ENCODE measurements at places on chromosomes 11 and 22.

DNA sequence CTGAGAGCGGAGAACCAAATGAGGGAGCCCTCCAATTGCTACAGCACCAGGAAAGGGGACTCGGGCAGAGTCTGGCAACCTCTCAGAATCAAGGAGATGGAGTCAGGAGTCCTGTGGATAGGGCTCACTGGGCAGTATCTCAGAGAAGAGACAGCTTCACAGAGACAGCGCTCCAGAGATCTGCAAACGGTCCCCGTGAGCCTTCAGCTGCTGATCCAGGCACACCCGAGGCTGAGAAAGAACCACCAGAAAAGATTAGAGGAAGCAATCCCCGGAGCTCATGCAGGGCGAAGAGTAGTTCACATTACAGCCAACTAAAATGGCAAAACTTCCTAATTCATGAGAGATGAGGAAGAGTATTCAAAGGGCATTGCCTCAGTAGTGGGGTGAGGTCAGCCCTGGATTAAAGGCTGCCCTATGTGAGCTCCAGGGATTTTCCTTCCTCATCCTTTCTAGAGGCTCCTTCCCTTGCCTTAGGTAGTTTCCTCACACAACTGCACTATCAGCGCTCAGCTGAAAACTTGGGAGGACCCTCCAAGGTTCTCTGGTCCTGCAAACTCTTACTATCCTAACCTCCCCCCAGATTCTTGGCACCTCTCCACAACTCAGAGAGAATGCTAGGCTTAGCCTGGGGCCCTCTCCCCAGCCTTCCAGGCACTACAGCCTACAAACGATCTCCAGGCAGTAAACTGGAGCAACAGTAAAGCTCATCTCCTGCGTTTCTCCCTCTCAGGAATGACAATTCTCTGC is 23.7 kb downstream of the SCN4B start:
- no peak for DNase-seq

DNA sequence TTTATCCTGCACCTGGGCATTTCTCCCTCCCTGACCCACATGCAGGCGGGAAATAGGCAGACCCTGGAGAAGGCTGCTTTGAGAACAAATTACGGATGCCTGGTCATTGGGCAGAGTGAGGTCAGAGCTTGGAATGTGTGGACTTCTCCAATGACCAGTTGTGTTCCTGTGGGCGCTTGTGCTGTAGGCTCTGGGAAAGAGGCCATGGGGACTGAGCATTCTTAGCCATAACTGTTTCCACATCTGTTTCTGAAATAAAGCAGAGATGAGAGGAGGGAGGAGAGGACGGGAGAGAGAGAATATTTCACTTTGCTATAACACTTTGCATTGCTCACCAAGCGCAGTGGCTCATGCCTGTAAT is 11.2 kb upstream of the TMEM184B start:
- DNase-seq, result peak; percentile 97

DNA sequence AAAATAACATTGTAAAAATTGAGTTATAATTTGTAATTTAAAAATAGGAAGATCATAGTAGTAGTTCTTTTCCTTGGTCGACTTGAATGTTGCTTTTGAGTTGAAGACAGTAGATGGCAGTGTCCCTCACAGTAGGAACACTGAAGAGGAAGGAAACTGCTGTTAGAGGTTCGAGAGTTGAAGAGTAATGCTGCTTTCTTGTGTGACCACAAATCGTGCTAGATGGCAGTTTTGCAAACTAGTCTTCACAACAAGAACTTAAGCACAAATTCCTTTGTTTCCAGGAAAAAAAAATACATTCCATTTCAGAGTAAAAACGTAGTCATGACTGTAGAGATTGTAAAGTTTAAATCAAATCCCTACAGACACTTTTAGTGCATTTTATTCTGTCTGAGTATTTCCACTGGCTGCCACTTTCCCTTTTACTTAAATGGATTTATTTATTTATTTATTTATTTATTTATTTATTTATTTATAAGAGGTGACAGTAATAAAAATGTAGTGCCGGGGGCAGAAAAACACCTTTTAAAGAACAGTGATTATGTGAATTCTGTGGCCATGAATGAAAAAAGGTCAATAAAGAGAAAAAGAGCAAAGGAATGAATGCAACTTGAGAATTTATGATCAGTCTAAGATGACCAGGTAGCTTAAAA is 54.6 kb downstream of the SPECC1L start:
- DNase-seq, result peak; percentile 97

GRCh38 chr22:38346506-38346905 is 29.3 kb upstream of the CSNK1E start:
- DNase-seq, result no peak

- no peak for DNase-seq
These were observed 73.5 kb downstream of the COMMD9 start for GRCh38 chr11:36215693-36216060.

GRCh38 chr11:37322333-37323194 is 724.5 kb upstream of the RAG2 start:
- DNase-seq, result no peak

DNA sequence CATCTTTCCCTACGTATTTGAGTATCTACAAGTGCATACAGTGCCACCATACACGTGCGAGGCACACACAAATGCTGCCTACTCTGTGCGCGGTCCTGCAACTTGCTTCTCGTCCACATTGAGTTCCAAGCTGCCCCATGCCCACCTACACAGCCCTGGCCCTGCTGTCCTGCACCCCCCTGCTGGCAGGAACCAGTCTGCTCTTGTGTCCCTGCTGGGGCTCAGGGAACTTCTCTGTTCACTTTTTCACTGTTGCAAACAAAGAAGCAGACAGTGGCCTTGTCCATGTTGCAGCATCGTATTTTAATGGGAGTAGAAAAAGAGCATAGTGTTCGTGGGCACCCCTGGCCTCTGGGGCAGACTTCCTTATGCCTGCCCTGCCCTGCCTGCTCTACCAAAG is 14.0 kb downstream of the CPT1A start:
- no peak for DNase-seq

DNA sequence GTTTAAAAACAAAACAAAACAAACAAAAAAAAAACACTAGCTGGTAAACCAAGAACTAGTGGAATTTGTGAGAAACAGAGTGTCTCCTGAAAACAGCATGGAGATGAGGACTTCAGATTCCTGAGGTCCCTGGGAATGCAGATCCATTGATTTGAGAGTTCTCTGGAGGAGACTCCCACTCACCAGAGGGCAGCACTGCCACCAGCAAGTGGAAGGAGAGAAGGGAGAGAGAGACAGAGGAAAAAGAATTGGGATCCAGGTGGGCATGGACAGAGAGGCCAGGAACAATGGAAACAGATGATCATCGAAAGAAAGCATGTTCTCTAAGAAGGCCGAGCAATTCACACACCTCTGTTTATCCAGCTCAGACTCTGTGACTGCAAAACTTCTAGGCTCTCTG is 31.8 kb downstream of the ETS1 start:
- no peak for DNase-seq

- peak; percentile 91 for DNase-seq
These were observed 8.3 kb upstream of the MIEF1 start for GRCh38 chr22:39493759-39494158.

DNA sequence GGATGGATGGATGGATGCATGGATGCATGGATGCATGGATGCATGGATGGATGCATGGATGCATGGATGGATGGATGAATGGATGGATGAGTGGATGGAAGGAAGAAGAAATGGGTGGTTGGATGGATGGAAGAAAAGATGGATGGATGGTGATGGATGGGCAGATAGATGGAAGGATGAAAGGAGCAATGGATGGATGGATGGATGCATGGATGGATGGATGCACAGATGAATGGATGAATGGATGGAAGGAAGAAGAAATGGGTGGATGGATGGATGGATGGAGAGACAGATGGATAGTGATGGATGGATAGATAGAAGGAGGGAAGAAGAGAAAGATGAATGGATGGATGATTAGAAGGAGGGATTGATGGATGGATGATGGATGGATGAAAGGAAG is 30.2 kb upstream of the LINC01488 start:
- DNase-seq, result no peak

GRCh38 chr11:47586098-47586855 is at the start of gene FAM180B:
Gene FAM180B (plus strand): TSS chr11:47586678. CDS start chr11:47586769, 91 bp downstream.
- DNase-seq, result no peak

DNA sequence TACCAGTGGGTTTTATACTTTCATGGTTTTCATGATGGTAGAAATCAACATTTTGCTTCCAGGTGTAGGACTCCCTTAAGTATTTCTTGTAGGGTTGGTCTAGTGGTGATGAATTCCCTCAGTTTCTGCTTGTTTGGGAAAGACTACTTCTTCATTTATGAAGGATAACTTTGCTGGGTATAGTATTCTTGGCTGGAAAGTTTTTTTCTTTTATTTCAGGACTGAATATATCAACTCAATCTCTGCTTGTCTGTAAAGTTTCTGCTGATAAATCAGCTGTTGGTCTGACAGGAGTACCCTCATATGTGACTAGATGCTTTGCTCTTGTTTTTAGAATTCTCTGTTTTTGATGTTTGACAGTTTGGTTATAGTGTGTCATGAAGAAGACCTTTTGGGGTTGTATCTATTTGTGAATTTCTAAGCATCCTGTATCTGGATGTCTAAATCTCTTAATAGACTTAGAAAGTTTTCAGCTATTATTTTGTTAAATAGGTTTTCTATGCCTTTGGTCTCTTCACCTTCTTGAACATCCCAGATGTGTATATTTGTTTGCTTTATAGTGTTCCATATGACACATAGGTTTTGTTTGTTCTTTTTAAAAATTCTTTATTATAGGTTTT is 95.9 kb downstream of the ENTHD1 start:
- no peak for DNase-seq

DNA sequence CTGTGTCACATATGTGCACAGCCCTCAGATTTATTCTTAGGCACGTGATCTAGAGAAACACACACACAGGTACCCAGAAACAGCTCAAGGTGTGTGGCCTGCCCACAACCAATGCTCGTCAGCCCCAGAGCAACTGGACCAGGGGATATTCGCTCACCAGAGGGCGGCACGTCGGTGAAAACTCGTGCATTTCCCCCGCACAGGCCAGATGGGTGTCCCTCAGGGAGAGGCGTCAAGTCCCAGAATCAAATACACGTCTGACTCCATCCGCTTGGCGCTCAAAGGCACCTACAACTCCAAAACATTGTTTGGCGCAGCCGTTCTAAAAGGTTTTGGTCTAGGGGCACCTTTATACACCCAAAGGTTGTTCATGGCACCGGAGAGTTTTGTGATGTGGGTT is 429.0 kb downstream of the BRD1 start:
- DNase-seq, result no peak

- DNase-seq, result no peak
These were observed 61.3 kb downstream of the IGLL5 start for GRCh38 chr22:22948651-22949571.

- peak; percentile 64 for DNase-seq
These were observed 114.5 kb upstream of the SYT13 start for GRCh38 chr11:45400591-45400990.

Data from GM04503 (cell line).